ENCODE measurements at places on chromosomes 13 and 19.
A peak's percentile ranks its signal among the peaks of the same experiment; 100 is the strongest.

- DNase-seq = no peak
These were observed 1.4 kb downstream of the LHFPL6 start for GRCh38 chr13:39601636-39602035.

DNA sequence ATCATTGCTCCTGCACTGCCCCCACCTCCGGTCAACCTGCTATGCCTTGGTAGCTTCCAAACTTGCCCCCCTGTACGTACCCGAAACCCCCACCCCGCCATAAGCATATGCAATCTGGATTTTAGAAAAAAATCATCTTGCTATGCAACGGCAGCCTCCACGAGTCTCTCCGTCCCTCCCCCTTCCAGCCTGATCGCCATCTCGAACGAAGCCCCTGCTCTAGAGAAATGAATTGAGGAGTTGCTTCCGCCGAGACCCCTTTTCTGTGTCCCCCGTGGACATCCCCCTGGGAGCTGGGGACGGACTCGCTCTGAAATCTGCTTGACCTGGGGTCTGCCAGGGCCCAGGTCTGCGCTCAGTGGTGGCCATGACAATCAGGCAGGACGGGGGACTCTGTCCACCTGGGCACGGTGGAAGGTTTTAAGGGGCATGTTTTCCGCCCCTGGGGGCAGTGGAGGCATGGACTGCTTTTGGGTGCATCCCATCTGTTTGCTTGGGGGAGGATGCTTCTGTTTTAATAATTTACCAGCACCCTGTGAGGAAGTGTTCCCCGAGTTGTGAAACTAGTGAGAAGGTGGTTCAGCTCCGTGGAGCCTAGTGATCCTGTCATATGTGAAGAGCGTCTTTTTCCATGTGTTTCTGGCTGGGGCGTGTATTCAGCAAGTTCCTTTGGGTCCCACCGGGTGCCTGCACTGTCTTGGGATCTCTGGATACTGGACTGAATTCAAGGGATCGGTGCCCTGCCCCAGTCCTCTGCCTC lies 1.0 kb downstream of the KDM4B start:
- no peak for DNase-seq

- DNase-seq = no peak
These were observed 8.6 kb downstream of the RDH8 start for GRCh38 chr19:10021863-10022262.

DNA sequence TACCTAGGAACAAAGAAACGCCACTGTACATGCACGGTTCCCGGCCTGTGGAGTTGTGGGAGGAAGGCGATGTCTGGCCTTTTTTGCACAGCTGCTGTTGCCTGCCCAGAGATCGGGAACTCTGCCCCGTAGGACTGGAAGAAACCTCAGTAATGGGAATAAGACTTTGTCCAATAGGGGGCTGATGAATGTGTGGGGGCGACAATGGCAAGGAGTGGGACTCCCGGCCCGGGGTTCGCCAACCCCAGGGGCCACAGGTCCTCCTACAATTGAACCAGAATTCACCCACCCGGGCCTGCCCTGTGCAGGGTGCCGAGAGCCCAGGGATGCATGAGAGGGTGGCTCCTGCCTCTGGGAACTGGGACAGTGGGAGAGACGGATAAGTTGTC lies 2.0 kb upstream of the CEBPA start:
- DNase-seq = no peak

GRCh38 chr13:102773441-102774213 lies at the start of gene TEX30:
TSS of gene TEX30 (minus strand) at chr13:102773786. CDS start at chr13:102770026, 3,760 bp downstream.
- peak; percentile 82 for DNase-seq

DNA sequence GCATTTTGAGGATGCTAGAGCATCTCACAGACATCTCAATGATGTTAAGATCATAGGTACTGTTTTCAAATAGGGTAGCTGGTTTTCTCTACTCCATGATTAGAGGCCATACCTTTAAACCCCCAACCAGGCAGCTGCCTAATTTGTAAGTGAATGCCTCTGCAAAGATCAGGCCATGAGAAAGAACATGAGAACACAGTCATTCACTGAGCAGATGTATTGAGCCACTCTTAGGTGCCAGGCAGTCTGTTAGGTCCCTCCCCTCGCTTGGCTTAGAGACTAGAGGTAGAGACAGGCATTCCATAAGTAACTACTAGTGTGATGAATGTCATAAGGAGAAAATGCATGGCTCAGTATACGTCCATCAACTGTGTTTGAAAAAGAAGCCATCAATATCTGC lies 410.0 kb downstream of the FGF9 start:
- no peak for DNase-seq

GRCh38 chr19:5356918-5357317 lies 16.3 kb upstream of the PTPRS start:
- DNase-seq = no peak

- DNase-seq = no peak
These were observed 3.8 kb upstream of the ABCA7 start for GRCh38 chr19:1035998-1036621.

- DNase-seq = no peak
These were observed at the start of gene PALM for GRCh38 chr19:708154-709143. TSS of gene PALM (plus strand) at chr19:708935. CDS start at chr19:709147, 212 bp downstream.

DNA sequence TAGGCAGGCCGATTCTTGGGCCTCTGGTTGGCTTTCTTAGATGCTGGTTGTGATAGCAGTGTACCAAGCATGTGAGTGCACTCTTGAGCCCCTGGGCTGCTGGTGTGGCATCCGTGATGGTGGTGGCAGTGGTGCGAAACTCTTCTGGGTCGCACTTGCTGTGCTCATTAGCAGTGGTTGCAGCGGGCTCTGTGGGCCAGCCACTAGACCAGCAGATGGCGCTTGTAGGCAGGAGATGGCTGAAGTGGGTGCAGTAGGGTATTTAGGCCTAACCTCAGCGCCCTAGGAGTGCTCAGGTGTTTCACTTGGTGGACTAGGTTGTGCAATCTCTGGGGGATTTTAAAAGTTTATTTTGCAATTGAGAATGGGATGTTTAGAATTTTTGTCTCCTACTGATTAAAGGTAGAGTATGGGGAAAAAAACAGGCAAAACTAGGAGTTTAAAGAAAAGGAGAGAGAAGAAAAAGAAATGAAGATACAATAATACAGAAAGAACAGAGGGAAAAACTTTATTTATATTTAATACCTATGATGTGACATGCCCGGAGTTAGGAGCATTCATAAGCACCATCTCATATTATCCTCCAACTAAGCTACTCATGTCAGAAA lies 4.3 kb upstream of the ZNF17 start:
- DNase-seq = no peak

- peak; percentile 94 for DNase-seq
These were observed 307 bp downstream of the JOSD2 start for GRCh38 chr19:50510700-50511068.

DNA sequence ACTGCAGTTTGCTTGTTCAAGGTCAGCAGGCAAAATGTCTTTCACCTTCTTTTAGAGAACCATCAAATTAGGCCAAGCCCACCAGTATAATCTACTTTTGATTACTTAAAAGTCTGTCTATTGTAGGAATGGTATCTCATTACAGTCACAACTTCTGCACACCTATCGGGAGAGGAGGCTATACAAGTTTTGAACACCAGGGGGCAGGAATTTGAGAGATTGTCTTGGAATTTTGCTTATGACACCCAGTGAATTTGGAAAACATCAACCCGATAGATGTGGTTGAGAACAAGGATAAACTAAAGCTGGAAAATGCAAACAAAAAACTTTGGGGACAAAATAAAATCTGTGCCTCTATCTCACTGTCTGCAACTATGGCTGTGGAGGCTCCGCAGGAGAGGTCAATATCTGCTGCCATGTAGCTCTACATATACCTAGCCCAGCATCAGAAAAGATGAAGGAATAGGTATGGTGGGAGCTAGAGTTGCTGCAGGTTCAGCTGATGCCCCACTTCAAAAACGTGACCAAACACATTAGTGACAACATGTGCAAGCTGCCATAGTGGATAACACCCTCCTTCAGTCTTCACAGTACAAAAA lies 1299.2 kb upstream of the SPRY2 start:
- no peak for DNase-seq

GRCh38 chr13:36875431-36875830 lies 44.6 kb downstream of the SMAD9 start:
- no peak for DNase-seq

- no peak for DNase-seq
These were observed 390.5 kb downstream of the FGF9 start for GRCh38 chr13:22061371-22061805.

DNA sequence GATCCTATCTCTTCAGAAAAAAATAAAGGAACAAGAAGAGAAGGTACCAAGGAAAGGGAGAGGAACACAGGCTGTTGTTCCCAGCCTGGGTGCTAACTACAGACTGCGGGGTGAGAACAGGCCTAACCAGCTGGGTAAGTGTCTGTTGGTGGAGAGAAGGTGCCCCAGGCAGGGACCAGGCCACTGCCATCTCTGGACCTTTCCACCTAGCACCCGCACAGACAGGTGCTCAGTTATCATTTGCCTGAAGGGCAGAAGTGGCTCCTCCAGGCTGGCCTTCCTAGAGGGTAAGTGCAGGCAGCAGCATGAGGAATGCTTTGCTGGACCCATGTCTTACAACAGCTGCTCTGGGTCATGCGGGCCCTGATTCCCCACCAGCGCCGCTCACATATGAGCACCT lies 10.1 kb downstream of the DNMT1 start:
- DNase-seq = no peak

DNA sequence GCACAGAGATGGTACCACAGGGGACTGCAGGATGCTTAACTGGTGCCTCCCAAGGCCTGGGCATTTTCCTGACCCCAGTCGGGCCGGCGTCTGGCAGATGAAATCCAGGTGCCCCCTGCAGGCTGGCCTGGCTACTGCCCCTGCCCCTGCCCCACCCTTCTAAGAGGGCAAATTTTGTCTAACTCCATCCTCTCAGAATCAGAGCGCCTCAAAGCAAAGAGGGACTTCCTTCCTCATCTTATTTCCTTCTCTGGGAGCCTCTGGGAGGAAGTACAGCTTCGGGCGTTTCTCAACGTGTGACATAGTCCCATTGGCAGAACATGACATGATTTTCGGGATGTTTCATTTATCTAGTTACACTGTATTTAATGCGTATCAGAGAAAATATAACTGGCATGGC lies 2.7 kb downstream of the PRKACA start:
- no peak for DNase-seq

Data from NCI-H1417 treated with DMSO at 0.1 percent for 48 hours (cell line).